ENCODE measurements at places on chromosomes 12 and 14.

DNA sequence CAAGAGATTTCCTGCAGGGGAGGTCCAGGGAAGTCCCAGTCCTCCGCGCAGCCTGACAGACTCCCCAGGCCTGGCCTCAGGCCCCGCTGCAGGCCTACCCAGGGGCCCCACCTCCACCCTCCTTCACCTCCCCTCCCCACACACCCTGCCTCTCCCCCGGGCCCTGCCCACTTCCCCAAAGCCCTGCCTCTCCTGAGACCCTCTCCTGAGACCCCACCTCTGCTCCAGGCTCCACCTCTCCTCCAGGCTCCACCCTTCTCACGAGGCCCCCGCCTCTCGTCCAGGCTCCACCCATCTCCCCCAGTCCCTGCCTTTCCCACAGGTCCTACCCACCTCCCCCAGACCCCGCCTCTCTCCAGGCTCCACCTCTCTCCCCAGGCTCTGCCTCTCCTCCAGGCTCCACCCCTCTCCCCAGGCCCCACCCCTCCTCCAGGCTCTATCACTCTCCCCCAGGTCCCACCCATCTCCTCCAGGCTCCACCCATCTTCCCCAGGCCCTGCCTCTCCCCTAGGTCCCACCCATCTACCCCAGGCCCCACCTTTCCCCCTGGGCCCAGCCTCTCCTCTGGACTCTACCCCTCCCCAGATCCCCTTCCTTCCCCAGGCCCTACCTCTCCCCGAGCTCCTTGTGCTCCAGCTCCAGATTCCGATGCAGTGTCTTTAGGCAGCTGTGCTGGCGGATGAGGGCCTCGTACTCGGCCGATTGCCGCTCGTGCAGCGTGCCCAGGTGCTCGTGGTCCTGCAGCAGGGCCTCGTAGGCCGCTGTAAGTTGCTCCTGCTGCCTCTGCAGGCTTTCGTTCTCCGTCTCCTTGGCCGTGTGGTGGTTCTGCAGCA, 58.8 kb upstream of the GPR68 start:
- DNase-seq, result peak; percentile 54

DNA sequence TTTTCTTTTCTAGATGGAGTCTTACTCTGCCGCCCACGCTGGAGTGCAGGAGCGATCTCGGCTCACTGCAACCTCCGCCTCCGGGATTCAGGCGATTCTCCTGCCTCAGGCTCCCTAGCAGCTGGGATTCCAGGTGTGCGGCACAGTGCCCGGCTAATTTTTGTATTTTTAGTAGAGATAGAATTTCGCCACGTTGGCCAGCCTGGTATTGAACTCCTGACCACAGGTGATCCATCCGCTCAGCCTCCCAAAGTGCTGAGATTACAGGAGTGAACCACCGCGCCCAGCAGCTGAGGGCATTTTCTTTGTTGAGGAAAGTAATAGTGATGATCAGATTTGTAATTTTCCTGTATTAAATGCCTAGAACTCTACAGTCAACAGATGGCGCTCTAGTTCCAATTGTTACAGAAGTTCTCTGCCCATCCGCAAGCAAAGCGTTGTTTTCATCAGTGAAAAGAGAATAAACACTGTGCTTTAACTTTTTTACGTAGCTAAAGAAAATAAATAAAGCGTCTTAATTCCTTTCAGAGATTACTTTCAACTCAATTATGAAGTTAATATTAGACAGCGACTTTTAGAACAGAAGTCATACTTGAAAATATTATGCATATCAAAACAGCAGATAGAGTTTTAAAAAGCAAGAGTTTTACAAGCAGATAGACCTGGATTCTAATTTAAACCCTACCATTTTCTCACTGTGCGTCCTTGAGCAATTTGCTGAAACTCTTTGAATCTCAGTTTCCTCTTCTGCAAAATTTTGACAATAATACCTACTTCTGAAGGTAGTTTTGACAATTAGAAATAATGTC, 335.1 kb downstream of the DUSP6 start:
- DNase-seq, result no peak

DNA sequence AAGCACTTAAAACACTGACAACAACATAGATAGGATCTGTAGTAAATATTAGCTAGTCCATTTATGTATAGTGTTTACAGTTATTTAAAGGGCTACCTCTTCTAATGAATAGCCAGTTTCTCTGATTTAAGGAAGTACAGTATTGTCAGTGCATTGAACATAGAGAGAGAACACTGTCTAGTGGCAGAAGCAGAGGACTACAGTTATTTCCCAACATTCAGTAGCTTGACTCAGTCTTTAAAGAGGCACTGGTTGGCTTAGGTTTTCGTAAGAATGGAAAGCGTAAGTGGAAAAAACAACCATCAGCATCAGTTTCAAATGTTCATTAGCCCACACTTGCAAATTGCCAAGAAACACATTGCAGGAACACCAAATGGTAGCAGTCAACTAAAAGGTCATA, 125.0 kb upstream of the HMGA2 start:
- no peak for DNase-seq

DNA sequence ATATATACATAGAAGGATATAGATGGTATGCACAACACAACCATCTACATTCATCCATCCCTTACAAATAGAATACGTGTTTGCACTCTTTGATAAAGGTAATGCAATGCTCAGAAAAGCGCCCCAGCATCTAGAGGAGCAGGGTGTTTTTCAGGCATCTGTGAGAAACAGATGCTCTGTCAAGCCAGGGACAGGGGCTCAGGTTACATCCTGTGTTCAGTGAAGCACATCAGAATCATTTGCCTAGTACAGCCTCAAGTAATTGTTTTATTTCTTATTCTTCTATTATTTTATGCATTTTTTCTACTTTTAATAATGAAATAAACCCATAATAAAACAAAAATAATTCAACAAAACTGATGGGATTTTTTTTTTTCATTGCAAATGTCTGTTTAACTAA, 50.5 kb upstream of the HIF1A start:
- DNase-seq, result no peak

- no peak for DNase-seq
These were observed 34.0 kb downstream of the MNAT1 start for GRCh38 chr14:60768602-60769001.

DNA sequence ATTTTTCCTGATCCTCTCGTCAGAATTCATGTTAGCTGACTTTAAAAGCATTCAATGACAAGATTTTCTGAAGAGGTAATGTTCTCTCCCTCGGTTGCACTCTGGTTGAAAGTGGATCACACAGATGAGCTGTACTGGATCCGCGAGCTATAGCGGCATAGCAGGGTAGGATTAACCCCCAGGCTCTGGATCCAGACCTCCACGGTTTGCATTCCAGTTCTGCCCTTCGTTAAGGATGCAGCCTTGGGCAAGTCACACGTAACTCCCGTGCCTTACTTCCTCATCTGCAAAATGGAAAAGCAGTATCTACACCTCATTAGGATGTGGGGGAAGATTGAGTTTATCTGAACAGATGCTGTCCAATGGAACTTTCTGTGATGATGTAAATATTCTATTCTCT, 13.8 kb downstream of the CCDC92 start:
- no peak for DNase-seq

- DNase-seq, result no peak
These were observed 86.8 kb upstream of the ARHGAP5 start for GRCh38 chr14:31990183-31990857.

DNA sequence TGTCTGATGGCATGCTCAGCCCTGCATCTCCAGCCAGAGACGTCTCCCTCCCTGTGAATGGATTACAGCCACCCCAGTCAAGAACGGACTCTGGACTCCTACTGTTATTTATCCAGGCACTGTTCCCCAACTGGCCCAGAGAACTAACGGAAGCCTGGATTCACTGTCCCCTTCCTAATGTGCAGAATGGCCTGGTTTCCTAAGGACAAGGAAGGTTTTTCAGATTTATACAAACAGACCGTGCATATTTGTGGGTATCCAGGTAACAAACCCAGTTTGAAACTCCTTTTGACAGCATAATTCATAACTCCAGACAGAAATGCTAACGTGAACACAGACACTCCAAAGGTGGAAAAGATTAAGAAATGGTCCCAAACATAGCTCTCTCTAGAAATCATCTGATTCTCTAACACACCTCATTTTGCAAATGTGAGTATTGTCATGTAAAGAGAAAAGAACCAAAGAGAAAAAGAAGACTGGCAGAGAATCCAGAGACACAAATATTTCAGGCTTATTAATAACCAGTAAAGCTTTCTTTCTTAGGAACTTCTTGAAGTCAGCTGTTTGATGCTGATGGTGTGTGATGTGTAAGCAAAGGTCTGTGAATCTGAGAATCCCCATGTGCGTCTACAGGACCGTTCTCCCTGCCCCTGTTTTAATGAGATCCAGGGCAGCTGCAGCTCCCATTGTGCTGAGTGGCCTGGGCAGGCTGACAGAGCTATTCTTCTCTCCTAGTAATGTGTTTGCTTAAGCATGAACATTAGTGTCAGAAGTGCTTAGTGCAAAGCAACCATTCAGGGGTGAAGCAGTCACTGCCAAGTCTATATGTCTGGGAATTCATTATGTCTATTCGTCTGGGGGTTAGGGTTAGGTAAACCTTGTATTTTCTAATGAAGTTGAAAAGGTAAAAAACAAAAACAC, 86.8 kb upstream of the HIF1A start:
- DNase-seq, result no peak

All from stimulated activated CD4-positive, alpha-beta T cell treated with anti-CD3 and anti-CD28 coated beads, Interleukin-4, amount 100 ng/mL, for 4 hours (primary cell).